Lung microvascular endothelial cell (primary cell): ENCODE measurements at places on chromosomes 7 and 10. TPM values are rescaled to one million over a fixed set of nuclear protein-coding genes. Genes with fewer than 3 reads are reported as not detected.

DNA sequence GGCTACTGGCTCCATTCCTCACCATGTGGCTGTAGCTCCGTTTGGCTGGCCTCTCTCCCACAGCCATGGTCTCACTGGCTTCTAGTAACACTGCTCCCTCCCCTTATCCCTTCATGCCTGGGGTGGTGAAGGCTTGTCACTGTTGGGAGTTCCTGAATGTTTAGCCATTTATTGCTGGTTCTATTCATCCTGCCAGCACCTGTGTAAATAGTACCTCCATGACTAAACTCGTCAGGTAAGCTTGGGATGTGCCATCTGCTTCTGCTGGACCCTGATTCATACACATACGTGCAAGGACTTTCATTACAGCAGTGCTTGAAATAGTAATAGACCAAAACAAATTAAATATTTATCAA, 61.6 kb downstream of the CCDC71L start:
- no peak for DNase-seq

DNA sequence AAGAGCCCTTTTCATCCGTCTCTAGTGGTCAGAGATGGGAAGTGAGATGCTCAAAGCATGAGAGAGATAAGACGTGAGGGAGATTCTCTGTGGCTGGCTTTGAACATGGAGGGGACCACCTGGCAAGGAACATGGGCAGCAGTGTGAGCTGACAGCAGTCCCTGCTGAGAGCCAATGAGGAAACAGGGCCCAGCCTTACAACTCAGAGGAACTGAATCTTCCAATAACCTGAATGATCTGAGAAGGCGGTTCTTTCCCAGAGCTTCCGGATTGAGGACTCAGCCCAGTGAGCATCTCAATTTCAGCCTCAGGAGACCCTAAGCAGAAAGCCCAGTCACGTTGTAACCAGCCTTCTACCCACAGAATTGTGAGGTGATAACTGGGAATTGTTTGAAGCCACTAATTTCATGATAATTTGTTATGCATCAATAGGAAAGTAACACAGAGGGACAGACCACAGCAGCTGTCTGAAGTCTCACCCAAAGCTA, 33.9 kb upstream of the IKZF1 start:
- no peak for DNase-seq

DNA sequence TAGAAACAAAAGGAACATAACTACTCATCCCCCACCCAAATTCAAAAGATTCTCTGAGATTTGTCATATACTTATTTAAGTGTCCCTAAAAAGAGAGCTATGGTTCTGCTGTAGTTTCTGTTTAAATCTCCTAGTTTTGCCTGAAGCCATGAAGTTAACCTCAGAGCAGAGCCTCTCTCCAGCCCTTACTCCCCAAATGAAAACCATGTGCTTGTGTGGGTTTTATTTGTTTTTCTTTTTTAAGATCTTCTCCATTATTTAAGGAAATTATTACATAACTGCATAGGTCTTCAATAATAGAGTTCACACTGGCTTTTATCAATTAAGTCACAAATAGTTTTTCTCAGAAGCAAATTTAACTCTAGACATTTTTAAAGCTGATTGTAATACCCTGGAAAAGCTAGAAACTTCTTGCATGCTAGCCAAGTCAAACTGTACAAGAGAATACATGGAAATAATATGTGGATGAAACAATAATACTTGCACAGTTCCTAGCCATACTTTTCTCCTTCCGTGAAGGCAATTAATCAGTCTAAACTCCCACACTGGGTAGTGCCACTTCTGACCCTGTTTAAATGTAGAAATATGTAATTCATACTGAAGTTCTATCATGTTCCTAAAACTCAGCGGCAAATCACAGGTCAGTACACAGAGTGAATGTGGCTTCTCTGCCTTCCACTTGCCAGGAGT, 579.7 kb downstream of the SUGCT start:
- peak; percentile 13 for DNase-seq

DNA sequence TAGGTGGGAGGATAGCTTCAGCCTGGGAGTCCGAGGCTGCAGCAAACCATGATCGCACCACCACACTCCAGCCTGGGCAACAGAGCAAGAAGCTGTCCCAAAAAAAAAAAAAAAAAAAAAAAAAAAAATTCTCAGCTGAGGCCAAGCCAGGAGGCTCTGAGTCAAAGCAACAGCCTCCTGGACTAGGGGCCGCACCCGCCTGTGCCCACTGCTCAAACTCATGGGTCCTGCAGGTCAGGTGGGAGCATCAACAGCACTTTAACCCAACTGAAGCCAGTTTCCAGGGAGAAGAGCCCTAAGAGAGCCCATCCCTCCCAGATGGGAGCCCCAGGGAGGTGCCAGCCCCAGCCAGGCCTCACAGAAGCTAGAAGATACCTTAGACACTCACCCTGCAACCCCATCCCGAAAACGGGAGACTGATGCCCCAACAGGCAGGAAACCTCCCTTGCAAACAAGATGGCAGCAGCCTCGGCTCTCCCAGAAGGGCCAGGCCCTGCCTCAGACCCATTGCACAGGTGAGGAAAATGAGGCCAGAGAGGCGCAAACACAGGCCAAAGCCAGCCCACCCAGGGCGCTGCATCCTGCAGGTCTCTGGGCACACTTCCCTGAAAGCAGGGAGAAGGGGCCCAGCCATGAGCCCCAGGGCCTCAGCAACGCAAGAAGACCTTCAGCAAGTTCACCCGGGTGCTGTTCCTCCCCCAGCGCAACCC, 11.0 kb downstream of the PDGFA start:
- no peak for DNase-seq

GRCh38 chr10:61662794-61663259, at the start of gene CABCOCO1:
CABCOCO1 (plus strand) TSS chr10:61662929; CDS start chr10:61662973, 44 bp downstream.
- peak; percentile 63 for DNase-seq

DNA sequence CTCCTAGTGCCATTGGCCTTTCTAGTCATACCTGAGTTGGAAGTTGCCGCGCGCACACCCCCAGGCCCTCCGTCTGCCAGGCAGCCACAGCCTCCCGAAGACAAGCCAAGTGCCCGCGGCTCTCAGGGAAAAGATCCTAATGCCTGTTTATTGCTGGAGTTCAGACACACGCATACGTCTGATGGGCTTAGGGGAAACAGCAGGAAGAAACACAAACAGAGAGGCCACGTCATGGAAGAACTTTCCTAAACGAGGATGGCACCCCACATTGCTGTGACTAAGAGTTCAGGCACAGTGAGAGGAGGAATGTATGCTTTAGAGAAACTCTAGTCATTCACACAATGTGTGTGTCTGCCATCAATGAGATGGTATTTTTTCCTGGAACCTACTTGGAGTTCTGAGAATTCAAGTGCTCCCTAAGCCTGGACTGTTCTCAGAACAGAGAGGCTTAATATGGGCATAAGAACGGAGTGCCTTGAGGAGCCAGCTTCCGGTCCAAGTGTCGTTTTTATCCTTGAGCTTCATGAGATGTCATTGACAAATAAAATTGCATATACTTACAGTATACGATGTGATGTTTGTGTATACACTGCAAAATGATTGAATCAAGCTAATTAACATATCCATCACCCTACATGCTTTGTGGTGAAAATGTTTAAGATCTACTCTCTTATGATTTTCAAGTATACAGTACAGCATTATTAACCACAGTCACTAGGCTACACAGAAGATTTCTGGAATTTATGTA, 11.6 kb upstream of the RBP3 start:
- DNase-seq, result peak; percentile 40

GHRHR gene
- total RNA-seq, result not detected in 2 replicates

DNA sequence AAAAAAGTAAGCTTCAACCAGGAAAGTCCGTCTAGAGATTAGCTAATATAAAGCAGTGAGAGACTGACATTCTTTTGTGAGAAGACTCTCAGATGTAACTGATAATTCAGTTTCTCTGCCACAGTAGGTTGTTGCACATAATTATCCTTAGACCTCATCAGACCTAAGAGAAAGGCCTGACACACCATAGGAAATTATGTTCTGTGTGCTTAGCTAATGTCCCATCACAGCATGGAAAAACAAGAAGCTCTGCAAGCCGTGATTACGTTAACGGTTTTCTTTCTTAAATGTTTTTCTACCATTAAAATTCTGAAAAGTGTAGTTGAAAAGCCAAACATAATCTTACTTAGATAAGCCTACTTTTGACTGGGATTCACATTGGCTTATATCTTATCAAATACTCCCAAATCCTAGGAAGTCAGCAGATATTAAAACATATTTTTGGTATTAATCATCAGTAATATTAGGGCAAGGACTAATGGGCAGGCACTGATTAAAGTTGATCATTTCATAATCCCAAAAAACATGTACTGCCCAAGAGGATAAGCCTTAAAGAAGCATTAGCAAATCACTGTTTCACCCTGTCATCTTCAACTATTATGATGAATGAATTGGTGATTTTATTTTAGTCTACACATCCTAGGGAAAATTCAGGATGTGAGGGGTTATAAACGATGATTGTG, 5.2 kb downstream of the CSTF2T start:
- DNase-seq, result no peak

DNA sequence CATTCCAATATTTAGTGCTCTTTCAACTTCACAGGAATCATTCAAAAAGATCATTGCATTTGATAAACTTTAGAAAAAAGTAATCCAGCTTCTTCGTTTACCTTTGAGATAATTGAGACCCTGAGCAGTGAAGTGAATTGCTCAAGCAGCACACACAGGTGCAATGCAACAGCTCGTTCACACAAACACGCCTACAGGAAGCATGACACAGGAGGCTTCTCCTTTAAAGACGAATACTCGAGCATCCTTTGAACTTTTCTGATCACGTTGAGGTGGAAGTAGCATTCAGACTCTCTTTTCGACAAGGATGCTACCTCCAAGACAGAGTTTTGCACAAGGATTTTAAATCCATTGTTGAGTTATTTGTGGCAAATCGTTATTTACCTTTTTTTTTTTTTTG, 18.0 kb upstream of the RSU1 start:
- DNase-seq, result no peak

- DNase-seq, result peak; percentile 2
These were observed 8.0 kb downstream of the AASS start for GRCh38 chr7:122136078-122136477.

DNA sequence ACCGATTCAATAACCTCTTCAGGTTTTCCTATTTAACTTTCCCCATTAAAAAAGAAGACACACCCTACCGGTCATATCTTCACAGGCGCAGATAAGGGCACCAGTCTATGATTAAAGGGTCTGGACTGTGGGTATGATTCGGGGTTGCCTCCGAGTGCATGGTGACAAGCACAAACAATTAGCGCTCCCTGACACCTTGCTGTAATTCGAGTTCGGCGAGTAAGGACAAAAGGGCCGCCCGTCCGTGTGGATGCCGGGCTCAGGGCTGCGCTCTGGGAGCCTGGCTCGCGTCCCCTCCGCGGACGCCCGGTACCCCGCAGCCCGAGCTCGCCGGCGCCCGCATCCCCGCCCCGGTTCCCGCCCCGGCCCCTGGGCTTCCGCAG, 111.9 kb upstream of the RHEB start:
- peak; percentile 43 for DNase-seq

DNA sequence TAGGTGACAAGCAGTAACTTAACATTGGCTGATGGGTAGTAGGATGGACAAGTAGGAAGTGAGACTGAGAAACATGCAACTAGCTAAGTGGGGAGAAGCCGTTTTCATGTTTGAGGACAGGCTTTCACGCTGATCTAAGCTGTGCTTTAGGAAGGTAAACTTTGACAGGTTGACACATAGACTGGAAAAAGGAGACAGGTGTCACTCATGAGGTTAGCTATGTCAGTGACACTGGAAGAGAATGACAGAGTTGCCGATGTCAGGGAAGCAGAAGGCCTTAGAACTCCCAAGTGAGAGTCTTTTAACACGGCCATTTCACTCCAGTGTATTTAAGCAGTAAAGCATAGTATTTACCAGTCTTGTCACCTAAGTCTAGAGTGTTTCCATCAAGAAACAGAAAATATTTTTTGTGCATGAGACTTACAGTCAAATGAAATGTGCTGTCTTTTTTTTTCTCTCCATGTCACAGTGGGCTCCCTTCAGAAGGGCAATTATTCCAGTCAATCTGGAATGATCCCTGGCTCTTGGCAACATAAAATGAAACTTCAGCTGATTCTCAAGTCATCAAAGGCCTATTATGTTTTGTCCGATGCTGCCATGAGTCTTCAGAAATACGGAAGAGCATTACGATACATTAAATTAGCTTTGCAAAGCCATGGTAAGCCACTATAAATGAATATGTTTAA, 20.6 kb downstream of the EDRF1 start:
- no peak for DNase-seq

AGBL3 gene
- total RNA-seq, result 0.44 and 0.99 TPM in 2 replicates

- no peak for DNase-seq
These were observed 262.2 kb downstream of the FZD1 start for GRCh38 chr7:91526404-91526803.

SMO gene
- total RNA-seq, result 3.1 and 3.4 TPM in 2 replicates

GRCh38 chr7:102875700-102876295, 37.0 kb upstream of the LRRC17 start:
- peak; percentile 99 for DNase-seq
